ENCODE measurements at places on chromosomes 7 and 10.
A peak's percentile ranks its signal among the peaks of the same experiment; 100 is the strongest.

GRCh38 chr10:86900955-86901354 lies 56.5 kb downstream of the MMRN2 start:
- DNase-seq = peak; percentile 86

GRCh38 chr10:121179006-121179405 lies 327.8 kb downstream of the WDR11 start:
- no peak for DNase-seq

DNA sequence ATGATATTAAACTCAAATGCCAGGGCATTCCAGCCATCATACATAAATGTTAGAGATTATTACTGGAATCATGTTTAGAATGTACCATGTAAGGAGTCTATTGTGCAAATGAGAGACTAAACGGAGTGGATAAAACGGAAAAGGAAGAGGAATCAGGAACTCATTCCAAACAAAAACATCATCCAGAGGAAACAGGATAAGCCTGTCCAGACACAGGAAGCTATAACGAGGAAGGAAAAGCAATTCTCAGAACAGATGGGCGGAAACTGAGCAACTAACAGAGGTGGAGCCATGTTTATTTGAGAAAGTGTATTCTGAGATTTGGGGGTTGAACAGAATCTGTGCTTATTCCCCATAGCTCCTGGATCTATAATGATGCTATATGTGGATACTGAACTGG lies 52.3 kb upstream of the TRIM24 start:
- DNase-seq = no peak

GRCh38 chr10:5433182-5433581 lies 20.8 kb downstream of the NET1 start:
- no peak for DNase-seq

- no peak for DNase-seq
Observed at GRCh38 chr7:90999989-91000979, 263.9 kb upstream of the FZD1 start.

DNA sequence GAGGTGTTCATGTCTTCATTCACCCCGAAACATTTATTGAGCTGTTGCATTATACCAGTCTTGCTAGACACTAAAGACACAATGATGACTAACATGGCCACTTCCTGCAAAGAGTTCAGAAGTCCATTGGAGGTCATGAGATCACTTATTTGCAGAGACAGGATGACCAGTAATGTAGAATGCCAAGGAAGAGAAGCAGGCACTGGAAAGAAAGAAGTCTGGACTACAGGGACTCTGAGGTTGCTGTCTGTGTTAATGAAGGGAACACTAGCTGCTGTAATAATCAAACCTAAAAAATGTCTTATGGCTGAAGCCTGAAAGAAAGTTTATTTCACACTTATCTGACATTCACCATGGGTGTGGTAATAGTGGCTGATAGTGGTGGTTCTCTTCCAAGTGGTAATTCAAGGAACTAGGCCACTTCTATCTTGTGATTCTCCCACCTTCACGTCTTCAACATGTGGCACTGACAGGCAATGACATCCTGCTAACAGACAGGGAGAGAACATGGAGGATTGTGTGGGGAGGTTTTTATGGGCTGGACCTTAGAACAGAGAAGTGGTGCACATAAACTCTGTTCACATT lies 89.2 kb upstream of the MKLN1 start:
- no peak for DNase-seq

GRCh38 chr7:117640465-117640864 lies 160.6 kb downstream of the CFTR start:
- no peak for DNase-seq

DNA sequence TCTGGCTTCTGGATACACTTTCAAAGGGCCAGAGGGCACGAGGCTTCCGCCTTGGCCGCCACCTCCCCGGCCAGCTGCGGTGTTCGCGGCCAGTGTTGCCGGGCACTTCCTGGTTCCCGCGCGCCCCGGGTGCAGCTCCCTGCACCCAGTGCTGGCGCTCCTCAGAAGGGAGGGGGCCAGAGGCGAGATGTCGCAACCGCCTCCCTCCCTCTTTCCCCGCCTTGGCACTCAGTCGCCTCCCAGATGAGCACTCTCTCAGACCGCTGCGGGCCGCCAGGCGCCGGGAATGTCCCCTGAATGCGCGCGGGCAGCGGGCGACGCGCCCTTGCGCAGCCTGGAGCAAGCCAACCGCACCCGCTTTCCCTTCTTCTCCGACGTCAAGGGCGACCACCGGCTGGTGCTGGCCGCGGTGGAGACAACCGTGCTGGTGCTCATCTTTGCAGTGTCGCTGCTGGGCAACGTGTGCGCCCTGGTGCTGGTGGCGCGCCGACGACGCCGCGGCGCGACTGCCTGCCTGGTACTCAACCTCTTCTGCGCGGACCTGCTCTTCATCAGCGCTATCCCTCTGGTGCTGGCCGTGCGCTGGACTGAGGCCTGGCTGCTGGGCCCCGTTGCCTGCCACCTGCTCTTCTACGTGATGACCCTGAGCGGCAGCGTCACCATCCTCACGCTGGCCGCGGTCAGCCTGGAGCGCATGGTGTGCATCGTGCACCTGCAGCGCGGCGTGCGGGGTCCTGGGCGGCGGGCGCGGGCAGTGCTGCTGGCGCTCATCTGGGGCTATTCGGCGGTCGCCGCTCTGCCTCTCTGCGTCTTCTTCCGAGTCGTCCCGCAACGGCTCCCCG lies at the start of gene FFAR4:
Gene FFAR4, plus strand, starts transcription at position 231 of the 842 bp plus-strand sequence. Its CDS starts 56 bp downstream, at position 287.
- DNase-seq = no peak

DNA sequence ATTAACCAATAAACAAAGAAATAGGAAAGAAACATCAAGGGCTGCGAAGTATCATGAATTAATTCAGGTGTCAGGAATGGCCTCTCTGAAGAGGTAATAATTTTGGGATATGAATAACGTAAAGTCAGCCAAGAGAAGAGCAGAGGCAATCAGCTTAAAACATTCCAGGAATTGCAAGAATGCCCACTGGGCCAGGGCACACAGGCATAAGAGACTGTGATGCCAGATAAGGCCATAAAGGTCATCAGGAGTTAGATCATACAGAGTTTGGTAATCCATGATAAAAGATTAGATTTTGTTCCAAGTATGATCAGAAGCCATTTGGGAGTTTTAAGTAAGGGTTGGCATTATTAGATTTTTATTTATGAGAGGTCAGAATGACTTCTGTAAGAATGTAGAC lies 53.2 kb upstream of the ABCB4 start:
- no peak for DNase-seq

DNA sequence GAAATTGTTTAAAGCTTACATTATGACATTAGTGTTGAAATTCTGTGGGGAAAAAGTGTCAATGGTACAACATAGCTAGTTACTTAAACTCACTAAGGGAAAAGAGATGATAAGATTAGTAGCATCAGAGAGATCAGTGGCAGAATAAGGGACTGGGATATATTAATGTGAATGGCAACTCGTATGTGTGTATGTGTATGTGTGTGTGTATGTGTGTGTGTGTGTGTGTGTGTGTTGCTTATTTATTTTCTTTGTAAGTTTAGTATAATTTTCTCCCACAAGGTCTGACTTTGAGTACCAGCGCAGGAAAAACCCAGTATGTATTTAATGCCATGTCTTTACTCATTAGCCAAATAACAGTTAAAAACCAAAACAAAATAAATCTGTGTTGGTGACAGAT lies 256.1 kb downstream of the ARHGAP21 start:
- DNase-seq = no peak

DNA sequence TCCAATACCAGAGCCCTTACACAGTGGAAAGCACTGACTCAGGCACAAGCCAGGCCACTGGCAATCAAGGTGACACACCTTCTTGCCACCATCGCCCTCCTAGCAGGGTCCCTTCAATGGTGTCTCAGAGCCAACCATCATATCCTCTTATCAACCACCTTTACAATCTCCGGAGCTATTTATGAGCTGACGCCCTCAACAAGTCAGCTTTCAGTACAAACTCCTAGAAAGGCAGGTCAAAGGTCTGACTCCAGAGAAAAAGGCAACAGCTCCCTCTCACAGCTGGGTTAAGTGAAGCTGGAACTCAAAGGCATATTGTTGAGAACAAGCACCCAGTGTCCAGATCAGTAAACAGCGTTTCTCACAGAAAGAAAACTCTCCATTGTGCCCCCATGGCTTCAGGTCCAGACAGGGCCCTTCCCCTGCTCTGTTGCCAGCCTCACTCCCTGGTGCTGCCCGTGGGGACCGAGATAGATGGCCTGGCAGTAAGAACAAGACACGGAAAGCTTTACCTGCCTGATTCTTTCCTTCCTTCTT lies 2.4 kb downstream of the ZNF3 start:
- DNase-seq = no peak

GRCh38 chr7:102082693-102083368 lies 203.8 kb upstream of the SH2B2 start:
- DNase-seq = no peak

- no peak for DNase-seq
Observed at GRCh38 chr10:30821261-30821993, 191.9 kb upstream of the LYZL2 start.

DNA sequence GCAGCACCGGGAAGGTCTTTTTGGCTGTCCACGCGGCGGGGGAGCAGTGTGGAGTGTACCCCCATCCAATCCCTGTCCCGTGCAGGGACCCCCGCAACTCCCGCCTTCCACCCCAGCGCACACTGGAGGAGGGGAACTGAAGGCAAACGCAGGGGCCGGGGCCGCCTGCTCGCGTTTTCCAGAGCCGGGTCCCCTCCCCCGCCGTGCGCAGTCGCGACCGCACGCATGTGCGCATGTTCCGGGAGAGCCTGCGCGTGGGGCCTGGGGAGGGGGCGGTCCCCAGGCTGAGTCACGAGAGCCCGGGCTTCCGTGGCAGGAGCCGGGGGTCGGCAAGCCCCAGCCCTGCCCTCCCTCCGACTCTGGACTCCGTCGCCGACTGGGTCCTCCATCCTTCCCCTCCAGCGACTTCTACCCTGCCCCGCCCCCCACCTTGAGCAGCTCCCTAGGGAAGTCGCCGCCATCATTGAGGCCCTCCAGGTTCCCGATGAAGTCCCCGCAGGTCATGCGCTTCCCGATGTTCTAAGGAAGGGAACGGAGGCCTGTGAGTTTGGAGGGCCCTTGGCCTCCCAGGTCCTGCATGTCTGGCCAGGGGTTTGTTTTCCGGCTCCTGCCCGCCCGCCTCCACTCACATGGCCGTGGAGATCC lies 8.0 kb downstream of the PSD start:
- no peak for DNase-seq

DNA sequence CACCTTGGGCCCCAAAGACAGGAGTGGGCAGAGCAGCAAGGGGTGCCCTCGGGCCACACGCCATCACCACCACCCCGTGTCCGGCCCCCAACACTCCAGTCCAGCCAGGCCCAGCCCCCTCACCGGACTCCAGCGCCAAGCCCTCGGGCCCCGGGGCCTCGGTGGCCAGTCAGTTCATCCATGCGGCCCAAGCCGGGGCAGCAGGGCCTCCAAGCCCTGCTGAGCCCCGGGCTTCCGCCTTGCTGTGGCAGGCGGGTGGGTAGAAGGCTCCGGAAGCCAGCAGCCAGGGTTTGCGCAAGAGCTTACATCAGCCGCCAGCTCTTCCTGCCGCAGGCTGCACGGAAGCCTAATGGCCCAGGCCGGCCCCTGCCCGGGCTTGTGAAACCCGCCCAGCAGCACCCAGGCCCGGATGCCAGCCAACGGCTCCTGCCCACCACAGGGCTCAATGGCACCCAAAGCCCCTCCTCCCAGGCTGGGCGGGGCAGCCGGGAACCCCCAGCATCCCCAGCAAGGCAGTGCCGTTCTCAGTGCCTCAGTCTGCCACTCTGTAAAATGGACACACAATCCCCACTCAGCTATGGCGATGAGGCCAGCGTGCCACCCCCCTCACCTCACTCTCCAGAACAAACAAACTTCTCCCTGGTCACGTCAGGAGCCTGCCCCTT lies 26.5 kb downstream of the TNRC18 start:
- peak; percentile 41 for DNase-seq

DNA sequence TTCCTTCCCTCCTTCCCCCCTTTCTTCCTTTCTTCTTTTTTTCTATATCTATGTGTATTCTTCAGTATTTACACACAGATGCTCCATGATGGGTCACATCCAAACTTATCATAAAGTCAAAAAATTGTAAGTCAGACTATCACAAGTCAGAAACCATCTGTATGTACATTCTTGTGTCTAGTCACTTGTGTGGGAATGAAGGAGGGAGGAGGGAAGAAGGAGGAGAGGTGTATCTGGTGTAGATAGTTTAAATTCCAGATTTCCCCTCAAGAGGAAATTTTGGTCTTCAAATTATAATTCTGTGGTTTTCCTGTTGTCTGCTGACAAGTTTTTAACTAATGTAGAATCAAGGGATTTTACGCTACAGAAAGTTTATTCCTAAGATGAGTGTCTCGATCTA lies 287.2 kb downstream of the ETV1 start:
- DNase-seq = no peak

- no peak for DNase-seq
Observed at GRCh38 chr10:101683276-101683675, 11.7 kb downstream of the FBXW4 start.

All from cerebellar cortex (tissue), 1 donor.